Fibroblast of lung (primary cell): ENCODE measurements at places on chromosomes 6 and 20. TPM values are rescaled to one million over a fixed set of nuclear protein-coding genes. Genes with fewer than 3 reads are reported as not detected.
A peak's percentile ranks its signal among the peaks of the same experiment; 100 is the strongest.

The GTSF1L gene
- not detected in 2 replicates for total RNA-seq

The NR2E1 gene
- total RNA-seq = not detected in 2 replicates

The MDFI gene
- total RNA-seq = 0.17 and 3.3 TPM in 2 replicates

The ORC3 gene
- total RNA-seq = 17.2 and 23.8 TPM in 2 replicates

The SLCO4A1 gene
- total RNA-seq = 0.26 and 0.50 TPM in 2 replicates

The HLA-DQA2 gene
- not detected in 2 replicates for total RNA-seq

DNA sequence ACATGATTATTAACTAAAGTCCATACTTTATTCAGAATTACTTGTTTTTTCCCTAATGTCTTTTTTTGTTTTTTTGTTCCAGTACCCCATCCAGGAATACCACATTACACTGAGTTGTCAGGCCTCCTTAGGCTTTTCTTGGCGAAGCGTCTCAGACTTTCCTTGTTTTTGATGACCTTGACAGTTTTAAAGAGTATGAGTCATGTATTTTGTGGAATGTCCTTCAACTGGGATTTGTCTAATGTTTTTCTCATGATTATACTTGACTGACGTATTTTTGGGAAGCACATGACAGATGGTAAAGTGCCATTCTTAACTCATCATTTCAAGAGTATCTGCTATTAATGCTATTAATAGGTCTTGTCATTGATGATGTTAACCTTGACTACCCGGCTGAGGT is 23.6 kb downstream of the ENPP1 start:
- peak overlapping the region; percentile 34 for H3K27ac ChIP-seq
- H3K4me3 ChIP-seq = no peak overlapping the region
- H3K27me3 ChIP-seq = no peaks in the 10 kb centered on the region
- DNase-seq = peak; percentile 75
- H3K36me3 ChIP-seq = peaks cover 1% of the 10 kb centered on the region

DNA sequence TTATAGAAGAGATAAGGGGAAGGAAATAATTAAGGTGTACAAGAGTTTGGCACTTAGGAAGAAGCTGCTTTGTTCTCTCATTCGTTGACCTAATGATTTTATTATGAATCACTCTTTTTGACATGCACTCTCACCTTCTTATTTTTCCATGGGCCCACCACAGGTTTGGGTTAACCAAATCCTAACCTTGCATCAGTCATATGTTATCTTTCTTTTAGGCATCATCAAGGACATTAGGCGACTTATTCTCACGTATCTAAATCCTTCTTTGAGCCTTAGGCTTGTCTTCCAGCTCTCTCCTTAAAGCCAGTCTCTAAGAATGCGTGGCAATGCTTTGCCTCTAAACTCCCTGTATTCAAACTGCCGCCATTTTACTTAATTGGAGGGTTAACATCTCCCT is 58.3 kb downstream of the TNFRSF21 start:
- no peak for DNase-seq
- no peak overlapping the region for H3K4me3 ChIP-seq
- H3K4me1 ChIP-seq = no peaks in the 10 kb centered on the region
- no peaks in the 10 kb centered on the region for H3K27me3 ChIP-seq

- H3K27ac ChIP-seq = no peak overlapping the region
- H3K4me1 ChIP-seq = no peaks in the 10 kb centered on the region
- peaks cover 3% of the 10 kb centered on the region for H3K36me3 ChIP-seq
- DNase-seq = peak; percentile 63
- no peaks in the 10 kb centered on the region for H3K27me3 ChIP-seq
Measured at GRCh38 chr20:37395921-37396415, 50.0 kb downstream of the SRC start.

DNA sequence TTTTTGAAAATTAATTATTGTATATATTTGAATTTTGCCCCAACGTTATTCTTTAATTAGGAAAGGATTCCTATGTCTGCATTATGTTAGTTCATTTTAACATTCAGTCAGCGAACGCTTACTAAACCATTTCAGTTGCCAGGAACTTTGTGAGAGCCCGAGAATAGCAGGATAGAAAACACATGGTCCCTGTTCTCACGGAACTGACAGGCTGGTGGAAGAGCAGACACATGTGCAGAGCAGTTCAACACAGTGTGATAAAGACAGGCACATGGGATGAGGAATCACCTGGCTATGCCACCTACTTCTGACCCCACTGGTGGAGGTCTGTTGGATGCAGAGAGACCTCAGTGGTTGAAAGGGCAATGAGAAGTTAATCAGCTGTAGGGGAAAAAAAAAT is 367.2 kb downstream of the EPM2A start:
- H3K36me3 ChIP-seq = no peaks in the 10 kb centered on the region
- H3K27me3 ChIP-seq = no peaks in the 10 kb centered on the region
- no peak overlapping the region for H3K4me3 ChIP-seq
- no peaks in the 10 kb centered on the region for H3K4me1 ChIP-seq
- no peak for DNase-seq
- no peak overlapping the region for H3K27ac ChIP-seq

DNA sequence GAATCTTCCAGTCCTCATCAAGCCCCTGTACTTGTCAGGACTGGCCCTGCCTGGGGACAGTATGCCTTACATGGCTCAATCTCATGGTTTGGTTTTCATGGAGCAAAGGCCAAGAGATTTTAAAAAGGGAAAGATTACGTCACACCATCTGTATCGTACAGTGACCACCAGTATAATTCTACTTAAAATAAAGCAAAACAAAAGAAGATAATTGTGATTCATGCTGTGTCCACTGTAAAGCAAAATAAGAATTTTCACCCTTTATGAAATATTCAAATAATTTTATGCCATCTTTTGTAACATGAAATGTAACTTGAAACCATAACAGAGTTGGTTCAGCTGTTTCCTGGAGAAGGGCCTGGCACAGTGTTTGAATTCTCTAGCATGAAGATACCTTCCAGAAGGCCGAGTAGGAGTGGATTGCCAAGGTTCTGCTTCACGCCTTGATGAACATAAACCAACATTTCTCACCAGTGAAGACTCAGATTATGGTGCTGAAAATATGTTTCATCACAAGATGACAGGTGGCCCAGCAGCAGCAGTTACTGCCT is 486.5 kb downstream of the RFPL4B start:
- H3K4me3 ChIP-seq = no peak overlapping the region
- no peaks in the 10 kb centered on the region for H3K36me3 ChIP-seq
- H3K27me3 ChIP-seq = no peaks in the 10 kb centered on the region

- H3K27ac ChIP-seq = no peak overlapping the region
- peak overlapping the region; percentile 24 for H3K4me3 ChIP-seq
- no peaks in the 10 kb centered on the region for H3K4me1 ChIP-seq
- H3K36me3 ChIP-seq = no peaks in the 10 kb centered on the region
Measured at GRCh38 chr20:36435592-36436541, 105.5 kb upstream of the MYL9 start.

DNA sequence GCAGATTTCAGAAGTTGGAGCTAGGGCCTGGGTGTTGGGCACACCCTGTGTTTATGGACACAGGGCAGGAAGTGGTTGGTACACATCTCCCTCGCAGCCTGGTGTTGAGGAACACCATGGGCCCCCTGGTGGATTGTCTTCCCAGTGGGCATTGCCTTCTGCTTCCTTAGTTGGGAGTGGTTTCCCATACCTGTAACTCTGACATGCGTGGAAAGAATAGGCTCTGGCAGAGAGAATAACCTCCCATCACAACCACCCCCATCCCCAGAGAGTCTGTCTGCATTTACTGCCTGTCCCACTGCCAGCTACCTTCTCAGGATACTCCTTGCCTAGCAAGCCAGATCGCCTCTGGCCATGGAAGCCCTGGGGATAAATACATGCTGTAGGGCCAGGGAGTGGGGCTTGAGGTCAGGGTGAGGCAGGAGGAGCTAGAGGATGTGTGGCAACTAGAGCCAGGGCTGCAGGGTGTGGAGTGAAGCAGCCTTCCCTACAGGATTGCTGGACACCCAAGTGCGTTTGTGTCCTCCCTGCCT is 14.7 kb downstream of the LRRC73 start:
- DNase-seq = no peak
- H3K4me3 ChIP-seq = no peak overlapping the region
- no peaks in the 10 kb centered on the region for H3K27me3 ChIP-seq
- H3K36me3 ChIP-seq = peaks cover 10% of the 10 kb centered on the region

DNA sequence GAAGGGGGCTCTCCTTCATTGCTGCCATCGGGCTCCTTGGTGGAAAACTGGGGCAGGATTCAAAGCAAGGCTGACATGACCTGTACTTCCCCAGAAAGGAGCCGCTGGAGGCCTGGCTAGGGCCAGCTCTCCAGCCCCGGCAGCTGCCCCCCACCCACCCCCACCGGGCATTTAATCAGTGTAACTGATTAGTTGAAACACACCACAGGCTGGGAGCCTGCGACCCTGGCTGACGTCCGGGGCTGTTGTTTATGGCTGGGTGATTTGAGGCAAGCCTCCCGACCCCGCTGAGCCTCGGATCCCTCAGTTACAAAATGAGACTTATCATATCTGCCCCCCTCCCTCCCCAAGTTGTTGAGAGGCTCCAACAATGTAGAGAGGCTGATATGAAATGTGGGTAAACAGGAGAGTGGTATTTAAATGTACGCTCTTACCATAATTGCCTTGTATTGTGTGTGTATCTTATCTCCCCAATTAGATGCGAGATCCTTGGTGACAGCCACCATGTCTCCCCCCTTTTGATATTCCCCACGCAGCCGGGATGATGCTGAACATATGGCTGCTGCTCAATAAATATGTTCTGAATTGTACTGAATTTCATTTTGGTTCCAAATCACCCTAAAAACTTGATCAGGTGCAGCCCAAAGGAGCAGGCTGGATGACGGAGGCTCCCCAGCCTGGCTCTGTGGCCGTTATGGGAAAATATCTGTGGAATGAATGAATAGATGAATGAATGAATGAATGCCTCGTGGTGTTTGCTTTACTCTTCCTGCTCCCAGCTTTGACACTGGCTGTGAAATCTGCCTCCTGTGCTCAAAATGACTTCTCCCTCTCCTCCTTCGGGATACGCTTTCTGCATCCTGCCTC is 31.8 kb upstream of the APCDD1L start:
- peak; percentile 43 for DNase-seq
- no peaks in the 10 kb centered on the region for H3K27me3 ChIP-seq
- no peaks in the 10 kb centered on the region for H3K36me3 ChIP-seq

- no peak overlapping the region for H3K27ac ChIP-seq
- peaks cover 12% of the 10 kb centered on the region for H3K4me1 ChIP-seq
- no peak overlapping the region for H3K4me3 ChIP-seq
- no peaks in the 10 kb centered on the region for H3K27me3 ChIP-seq
- H3K36me3 ChIP-seq = no peaks in the 10 kb centered on the region
- DNase-seq = no peak
Measured at GRCh38 chr6:87724983-87725811, 23.2 kb upstream of the AKIRIN2 start.

GRCh38 chr6:43124481-43124880 is 46.6 kb upstream of the SRF start:
- H3K27me3 ChIP-seq = no peaks in the 10 kb centered on the region
- DNase-seq = no peak
- no peak overlapping the region for H3K27ac ChIP-seq
- no peaks in the 10 kb centered on the region for H3K36me3 ChIP-seq

DNA sequence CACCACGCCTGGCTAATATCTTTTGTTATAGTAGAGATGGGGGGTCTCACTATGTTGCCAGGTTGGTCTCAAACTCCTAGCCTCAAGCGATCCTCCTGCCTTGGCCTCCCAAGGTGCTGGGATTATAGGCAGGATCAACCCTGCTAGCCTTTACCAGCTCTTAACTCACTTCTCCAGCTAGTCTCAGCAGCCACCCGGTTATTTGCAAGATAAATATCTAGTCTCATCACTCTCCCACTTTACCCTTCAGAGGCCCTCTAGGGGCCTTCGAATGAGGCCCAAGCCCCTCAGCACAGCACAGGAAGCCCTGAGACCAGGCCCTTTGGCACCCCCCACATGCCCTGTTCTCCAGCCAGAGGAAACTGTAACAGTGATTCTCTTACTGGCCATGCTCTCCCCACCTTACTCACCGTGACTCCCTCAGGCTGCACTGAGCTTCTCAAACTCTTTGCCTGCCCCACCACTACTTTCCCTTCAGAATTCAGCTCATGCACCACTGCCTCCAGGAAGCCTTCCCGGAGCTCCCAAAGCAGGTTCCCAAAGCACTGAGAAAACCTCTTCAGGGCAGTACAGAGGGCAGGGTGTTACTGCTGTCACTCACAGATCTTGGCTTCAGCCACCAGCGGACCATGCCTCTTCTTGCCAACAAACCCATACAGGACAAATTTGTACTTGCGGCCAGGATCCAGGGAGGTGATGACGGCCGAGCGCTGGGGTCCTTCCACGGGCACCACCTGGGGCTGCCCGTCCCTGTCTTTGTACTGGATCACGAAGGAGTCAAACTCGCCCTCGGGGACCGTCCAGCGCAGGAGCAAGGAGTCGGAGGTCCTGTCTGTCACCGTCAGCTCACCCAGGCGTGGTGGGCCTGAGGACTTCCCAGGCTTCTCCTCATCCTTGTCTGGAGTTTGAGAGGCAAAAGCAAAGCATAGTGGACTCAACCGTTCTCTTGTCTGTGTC is 25.0 kb downstream of the TNXB start:
- DNase-seq = no peak
- peaks cover 7% of the 10 kb centered on the region for H3K27me3 ChIP-seq
- H3K27ac ChIP-seq = peak overlapping the region; percentile 76
- no peaks in the 10 kb centered on the region for H3K36me3 ChIP-seq
- H3K4me3 ChIP-seq = no peak overlapping the region

DNA sequence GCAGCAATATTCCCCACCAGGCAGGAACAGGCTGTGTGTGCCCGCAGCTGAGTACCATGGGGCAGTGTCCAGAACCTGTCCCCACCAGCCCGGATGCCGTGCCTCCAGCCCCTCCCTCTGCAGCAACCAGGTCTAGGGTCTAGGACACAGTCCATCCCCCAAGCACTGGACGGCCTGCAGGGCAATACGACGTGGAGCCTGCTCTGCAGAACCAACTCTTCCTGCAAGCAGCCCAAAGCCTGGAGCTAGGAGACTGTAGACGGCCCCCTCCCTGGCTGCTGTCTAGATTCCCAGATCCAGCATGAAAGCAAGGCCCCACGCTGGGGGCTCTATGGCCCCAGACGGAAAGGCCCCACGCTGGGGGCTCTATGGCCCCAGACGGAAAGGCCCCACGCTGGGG is 128.2 kb upstream of the AFDN start:
- no peaks in the 10 kb centered on the region for H3K4me1 ChIP-seq
- H3K36me3 ChIP-seq = no peaks in the 10 kb centered on the region
- H3K27ac ChIP-seq = no peak overlapping the region
- no peak overlapping the region for H3K4me3 ChIP-seq

GRCh38 chr6:43742931-43743632 is 26.9 kb upstream of the VEGFA start:
- no peak overlapping the region for H3K27ac ChIP-seq
- no peak for DNase-seq
- H3K36me3 ChIP-seq = no peaks in the 10 kb centered on the region
- peaks cover 12% of the 10 kb centered on the region for H3K27me3 ChIP-seq

- DNase-seq = no peak
- H3K27ac ChIP-seq = no peak overlapping the region
- H3K4me1 ChIP-seq = no peaks in the 10 kb centered on the region
Measured at GRCh38 chr6:84424956-84425355, 197.5 kb upstream of the CEP162 start.

DNA sequence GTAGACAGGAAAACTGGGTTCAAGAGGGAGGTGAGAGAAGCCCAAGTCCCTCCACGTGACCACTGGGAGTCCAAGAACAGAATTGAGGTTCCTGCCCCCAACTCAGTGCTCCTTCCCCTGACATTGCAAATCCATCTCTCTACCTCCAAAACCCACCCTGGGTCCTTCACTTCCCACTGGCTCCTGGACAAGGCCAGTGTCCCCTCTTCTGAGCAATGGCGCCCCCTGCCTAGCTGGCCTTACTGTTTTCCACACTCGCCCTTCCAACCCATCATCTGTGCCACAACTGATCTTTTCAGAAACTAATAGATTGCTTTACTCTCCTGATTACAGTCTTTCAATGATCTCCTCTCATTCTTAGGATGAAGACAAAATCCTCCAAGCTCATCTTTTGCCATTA is 200.3 kb downstream of the ANKRD60 start:
- DNase-seq = no peak
- no peak overlapping the region for H3K27ac ChIP-seq
- H3K36me3 ChIP-seq = no peaks in the 10 kb centered on the region
- H3K27me3 ChIP-seq = no peaks in the 10 kb centered on the region
- no peak overlapping the region for H3K4me3 ChIP-seq
